ENCODE measurements at places on chromosomes 16 and 17.

DNA sequence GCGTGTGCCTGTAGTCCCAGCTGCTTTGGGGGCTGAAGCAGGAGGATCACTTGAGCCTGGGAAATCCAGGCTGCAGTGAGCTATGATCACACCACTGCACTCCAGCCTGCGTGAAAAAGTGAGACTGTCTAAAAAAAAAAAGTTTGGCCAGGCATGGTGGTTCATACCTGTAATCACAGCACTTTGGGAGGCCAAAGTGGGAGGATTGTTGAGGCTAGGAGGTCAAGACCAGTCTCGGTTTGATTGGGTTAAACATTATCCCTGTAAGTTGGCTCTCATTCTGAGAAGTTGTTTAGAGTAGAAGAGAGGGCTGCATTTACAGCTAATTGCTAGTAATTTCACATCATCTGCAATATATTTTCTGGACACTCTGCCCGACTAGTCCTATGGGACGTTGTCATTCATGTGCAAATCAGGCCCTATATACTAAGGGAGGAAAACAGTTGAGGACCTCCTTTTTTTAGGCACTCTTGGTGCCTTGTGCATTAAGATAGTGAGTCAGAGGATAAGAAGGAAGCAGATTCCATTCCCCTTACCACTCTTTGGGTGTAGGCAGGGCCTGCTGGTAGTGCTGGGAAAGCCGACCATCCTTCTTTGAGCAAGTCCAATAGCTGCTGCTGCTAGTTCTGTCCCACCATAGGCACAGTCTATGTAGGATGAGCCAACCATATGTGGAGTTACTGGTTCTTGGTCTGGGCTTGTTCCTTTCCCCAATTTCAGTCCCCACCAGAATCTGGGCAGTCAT is 18.7 kb downstream of the HMOX2 start:
- no peak for DNase-seq

DNA sequence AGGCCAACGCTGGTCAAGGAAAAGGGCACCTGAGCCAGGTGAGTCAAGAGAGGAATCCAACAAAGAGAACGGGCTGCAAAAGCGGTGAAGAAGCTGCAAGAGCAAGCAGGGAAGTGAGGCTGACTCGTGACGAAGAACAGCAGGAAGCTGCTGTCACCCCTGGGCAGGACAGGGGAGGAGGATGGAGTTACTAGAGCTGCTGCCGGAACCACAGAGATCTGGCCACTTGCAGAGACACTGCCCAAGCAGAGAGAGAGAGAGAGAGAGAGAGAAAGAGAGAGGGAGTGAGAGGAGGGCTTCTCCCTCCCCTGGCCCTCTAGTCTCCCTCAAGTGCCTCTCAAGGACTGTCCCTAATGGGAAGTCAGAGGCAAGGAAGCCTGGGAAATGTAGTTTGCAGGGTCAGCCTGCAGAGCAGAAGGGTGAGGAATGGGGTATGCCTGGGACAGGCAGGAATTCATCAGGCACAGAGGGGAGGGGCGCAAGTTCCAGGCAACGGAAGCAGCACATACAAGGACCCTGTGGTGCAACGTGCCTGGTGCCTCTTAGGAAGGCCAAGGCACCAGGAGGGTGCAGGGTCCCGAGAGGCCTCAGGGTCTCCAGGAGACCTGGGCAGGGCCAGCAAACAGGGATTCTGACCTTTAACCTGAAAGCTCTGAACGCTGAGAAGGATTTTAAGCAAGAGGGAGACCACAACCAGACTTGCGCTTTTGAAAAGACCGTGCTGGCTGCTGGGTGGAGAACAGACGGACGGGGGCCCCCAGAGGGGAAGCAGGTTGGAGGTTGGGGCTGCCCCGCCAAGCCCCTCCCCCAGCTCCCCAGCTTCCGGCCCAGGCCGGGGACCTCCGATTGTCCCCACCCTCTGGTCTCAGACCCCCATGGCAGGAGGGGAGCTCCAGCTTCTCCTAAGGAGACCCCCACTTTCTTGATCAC is 45.8 kb upstream of the CIBAR2 start:
- DNase-seq: peak; percentile 61

DNA sequence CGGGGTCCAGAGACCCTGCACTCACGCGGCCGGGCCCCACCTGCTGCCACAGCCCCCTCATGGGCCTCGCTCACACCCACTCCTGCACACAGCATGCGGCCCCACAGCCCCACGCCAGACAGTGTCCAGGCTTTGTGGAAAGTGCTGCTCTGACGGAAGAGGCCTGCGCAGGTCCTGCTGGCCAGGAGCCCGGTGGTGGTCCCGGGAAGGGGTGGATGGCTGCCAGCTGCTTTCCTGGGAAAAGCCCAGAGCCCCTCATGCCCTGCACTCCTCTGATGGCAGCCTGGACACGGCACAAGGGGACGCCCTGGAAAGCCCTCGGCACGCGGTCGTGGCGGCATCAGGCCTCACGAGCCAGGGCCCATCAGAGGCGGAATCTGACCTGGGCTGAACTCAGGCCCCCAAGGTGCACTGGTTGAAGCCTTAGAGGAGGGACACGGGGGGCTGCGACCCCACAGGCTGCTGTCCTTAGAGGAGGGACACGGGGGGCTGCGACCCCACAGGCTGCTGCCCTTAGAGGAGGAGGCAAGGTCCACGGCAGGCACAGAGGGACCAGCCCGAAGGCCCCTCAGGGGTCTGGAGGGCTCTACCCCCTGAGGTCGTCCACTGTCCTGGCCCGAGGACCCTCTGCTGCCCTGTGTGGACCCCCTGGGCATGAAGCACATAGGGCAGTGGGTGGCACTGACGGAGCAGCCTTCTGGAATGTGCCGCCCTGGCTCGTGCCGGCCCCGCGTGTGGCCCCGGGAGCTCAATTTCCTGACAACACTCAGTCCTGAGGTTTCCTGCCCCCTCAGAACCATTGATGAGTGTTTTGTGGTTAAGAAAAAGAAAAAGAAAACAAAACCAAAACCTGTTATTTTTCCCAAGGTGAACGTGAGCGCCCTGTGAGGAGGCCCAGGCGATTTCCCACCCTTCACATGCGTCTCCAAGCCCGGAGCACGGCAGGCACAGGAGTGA is 22.1 kb downstream of the SOX8 start:
- DNase-seq: no peak

- no peak for DNase-seq
Observed at GRCh38 chr16:8673611-8674412, 605 bp upstream of the ABAT start.
